ENCODE measurements at places on chromosomes 11 and 22.

- no peak for DNase-seq
Measured at GRCh38 chr11:76674517-76675400, 4.2 kb upstream of the LRRC32 start.

- no peak for DNase-seq
Measured at GRCh38 chr11:2474059-2474901, 29.5 kb downstream of the KCNQ1 start.

DNA sequence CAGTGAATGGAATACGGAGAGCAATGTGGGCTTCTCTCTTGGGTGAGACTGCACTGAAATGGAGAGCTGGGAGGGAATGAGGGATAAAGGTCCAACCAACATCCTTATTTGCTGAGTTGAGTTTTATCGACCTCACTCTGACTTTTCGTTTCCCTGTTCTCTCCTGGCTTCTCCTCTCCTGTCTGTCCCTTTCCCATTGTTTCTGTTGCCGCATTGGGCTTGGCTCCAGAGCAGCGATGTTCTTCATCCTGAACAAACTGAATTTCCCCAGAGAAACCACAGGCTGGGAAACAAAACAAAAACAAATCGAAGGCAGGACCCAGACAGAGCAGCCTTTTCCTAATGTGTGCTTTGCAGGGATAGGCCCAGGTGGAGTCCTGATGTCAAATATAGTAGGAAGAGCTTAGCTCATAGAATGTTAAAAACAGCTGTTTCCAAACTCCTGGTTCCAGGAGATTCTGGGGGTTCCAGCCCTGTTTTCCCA, 30.0 kb downstream of the MOV10L1 start:
- no peak for DNase-seq

DNA sequence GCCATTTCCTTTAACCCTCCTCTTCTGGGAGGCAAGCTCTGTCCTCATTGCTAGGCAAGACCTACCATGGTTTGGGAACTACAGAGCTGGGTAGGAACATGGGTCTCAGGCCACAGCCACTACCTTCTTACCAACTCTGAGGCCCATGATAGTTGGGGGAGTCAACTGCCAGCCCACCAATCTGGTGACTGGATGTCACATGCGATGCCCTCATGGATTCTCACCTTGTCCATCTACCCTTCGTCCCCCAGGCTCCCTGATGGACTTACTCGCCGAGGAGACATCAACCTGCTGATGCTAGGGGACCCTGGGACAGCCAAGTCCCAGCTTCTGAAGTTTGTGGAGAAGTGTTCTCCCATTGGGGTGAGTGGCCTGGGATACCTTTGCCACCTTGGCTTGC, 13.7 kb downstream of the MCM5 start:
- DNase-seq = no peak

DNA sequence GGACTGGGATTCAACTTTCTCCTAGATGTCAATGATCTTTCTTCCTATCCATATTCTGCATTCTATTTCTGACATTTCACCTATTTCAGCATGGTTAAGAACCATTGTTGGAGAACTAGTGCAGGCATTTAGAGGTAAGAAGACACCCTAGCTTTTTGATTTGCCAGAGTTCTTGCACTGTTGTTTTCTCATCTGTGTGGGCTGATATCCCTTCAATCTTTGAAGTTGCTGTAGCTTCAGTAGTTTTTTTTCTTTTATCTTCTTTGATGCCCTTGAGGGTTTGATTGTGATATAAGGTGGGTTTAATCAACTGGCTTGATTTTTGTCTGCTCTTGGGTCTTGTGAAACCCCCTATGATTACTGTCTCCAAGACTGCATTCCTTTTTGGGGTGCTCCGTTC, 502.1 kb downstream of the ETS1 start:
- no peak for DNase-seq

GRCh38 chr11:21650961-21651360, 541.9 kb upstream of the ANO5 start:
- no peak for DNase-seq

- DNase-seq = no peak
Measured at GRCh38 chr11:8288166-8288772, 24.6 kb upstream of the LMO1 start.

GRCh38 chr11:114149689-114150407, 90.3 kb downstream of the ZBTB16 start:
- no peak for DNase-seq

DNA sequence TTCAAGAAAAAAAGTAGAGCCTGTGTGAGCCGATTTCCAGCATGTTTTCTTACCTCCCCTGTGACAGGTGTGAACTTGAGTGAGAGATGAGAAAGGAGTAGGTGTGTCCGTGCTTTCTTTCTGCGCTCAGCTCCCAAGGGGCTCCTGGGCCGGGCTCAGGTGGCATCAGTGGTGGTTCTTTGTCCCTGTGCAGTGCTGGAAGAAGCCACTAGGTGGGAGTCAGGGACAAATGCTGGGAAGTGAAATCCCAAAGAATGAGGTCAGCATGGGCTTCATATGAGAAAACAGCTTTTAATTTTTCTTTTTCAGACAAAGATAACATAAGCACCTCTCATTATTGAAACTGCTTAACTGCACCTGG, 57.8 kb downstream of the PPFIBP2 start:
- DNase-seq = no peak

GRCh38 chr11:84906995-84907394, 720.1 kb downstream of the DLG2 start:
- no peak for DNase-seq

Measured in forelimb muscle (tissue), 1 donor.